ENCODE measurements at places on chromosomes 7 and 10.
A peak's percentile ranks its signal among the peaks of the same experiment; 100 is the strongest.

DNA sequence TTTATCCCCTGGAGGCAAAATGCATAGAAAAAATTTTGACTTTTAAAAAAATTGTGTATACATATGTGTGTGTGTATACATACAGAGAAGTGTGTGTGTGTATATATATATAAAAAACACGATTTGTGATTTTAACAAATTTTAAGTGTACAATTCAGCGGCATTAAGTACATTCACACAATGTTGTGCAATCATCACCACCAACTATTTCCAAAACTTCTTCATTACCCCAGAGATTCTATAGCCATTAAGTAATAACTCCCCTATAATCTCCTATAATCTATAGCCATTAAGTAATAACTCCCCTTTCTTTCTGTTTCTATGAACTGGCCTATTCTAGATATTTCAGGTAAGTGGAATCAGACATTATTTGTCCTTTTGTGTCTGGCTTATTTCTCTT is 20.7 kb upstream of the CAMK2B start:
- no peak for DNase-seq

DNA sequence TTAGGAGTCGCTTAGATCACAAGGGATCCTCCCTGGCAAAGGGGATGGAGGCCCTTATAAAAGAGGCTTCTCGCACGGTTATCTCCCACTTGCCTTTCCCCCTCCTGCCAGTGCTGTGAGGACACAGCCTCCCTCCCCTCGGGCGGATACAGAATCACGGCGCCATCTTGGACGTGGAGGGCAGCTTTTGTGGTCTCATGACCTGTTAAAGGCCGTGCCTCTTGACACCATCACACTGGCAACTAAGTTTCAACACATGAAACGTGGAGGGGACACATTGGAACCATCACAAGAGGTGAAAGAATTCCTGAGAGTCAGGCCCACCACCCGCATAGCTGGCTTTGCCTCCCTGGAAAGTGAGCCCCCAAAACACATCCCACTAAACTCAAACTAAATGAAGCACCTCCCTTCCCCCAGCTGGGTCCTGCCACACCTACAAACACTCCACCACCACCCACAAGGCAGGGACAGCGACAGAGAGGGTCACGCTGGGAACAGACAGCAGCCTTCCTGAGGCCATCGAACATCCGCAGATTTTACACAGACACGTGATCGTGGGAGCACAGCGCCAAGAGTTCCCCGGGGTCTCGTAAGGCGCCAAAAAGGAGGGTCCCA is 110.6 kb downstream of the TCERG1L start:
- no peak for DNase-seq

GRCh38 chr7:141674171-141674671 is 27.7 kb downstream of the DENND11 start:
- no peak for DNase-seq

DNA sequence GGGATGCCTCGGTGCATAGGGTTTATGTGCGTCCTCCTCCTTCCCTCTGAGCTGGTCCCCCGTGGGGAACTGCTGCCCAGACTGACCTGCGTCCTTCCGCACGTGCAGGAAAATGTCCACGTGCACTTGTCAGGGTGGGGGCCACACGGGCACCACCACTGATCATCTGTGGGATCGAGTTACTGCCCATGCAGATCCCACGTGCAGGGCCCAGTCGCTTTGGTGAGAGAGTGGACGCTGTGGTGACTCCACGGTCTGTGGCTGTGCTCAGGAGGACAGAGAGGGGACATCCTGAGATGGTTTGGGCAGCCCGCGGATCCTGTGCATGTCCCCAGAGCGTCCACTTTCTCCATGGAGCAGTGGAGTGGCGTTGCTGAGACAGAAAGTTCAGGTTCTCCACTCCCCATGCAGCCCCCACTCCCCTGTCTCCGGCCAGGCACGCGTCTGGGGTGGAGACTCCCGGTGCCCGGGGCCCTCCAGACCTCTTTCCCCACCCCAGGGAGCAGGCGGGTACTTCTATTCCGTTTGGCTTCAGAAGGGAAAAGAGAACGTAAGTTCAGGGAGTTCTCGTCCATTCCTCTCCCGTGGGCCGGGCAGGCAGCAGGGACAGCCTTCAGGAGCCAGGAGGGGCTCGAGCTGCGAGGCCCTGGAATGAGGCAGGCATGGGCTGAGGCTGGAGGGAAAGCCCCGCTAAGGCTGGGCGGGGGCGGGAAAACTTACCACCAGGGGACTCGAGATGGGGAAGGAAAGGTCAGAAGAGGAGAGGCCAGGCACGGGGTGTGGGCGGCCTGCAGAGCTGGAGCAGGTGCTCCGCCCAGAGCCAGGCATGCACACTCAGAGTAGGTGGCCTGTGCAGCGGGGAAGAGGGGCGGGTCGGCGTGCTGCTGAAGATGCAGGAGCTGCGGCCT is 59.9 kb downstream of the EGFR start:
- no peak for DNase-seq

DNA sequence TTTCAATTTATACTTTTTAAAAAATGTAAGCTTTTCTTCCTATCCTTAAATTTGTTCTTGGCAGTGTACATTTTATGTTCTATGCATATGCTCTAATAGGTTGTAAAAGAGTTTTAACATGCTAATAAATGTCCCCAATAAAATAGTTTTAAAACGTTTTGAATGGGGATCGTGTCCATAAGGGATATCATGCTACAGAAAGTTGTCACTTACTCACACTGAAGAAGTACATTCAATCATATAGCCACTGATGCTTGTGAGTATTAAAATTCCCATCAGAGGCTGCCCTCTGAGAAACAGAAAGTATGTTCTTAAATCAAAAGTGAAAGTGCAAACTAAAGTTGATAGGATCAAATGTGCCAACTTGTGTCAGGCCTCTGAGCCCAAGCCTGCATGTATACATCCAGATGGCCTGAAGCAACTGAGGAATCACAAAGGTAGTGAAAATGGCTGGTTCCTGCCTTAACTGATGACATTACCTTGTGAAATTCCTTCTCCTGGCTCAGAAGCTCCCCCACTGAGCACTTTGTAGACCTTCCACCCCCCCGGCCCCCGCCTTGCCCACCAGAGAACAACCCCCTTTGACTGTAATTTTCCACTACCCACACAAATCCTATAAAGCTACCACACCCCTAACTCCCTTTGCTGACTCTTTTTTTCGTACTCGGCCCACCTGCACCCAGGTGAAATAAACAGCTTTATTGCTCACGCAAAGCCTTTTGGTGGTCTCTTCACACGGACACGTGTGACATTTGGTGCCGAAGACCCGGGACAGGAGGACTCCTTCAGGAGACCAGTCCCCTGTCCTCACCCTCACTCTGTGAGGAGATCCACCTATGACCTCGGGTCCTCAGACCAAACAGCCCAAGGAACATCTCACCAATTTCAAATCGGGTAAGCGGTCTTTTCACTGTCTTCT is 877 bp upstream of the NOD1 start:
- peak; percentile 76 for DNase-seq

- DNase-seq = no peak
Observed at GRCh38 chr7:124942399-124942798, 12.8 kb upstream of the POT1 start.

DNA sequence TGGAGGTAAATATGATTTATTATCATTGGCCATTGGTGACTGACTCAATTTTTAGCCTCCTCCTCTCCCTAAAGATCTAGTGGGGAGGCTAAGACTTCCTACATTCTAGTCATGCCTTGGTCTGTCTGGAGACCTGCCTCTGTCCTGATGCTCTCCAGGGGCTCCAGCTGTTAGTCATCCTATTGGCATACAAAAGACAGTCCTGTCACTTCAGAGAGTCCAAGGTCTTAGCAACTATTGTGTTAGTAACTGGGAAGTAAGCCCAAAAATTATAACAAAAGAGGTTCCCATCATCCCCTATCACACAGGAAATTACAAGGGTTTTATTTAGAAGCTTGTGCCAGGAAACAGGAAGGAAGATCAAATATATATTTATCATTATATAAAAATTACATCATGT is 400.6 kb upstream of the VSTM2A start:
- DNase-seq = no peak

DNA sequence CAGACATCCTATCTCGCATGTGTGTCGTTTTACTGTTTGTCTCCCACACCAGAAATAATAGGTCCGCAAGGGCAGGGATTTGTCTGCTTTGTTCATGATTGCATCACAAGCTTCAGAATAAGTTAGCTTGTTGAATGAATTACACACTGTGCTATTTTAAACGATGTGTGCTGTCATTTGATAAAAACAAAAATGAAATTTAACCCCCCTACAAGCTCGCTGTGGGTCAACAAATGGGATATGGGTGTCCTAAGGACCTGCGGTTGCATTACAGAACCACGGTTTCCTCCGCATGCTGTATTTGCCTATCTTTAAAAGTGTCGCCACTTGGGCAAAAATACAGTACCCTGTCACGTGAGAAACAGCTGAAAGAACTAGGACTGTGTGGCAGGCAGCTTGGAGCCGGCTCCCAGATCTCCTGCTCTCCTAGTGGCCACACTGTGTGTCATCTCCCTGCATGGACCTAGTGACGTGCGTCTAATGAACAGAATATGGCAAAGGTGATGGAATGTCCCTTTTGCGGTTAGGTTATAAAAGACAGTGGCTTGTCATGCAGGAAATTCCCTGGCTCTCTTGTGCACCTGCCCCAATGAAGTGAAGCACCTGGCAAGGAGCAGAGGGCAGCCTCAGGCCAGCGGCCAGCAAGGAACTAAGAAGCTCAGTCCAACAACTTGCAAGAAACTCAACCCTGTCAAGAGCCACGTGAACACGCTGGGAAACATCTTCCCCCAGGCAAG is 32.9 kb upstream of the CRYGN start:
- no peak for DNase-seq

GRCh38 chr10:100370714-100371481 is 23.9 kb downstream of the SCD start:
- peak; percentile 59 for DNase-seq

GRCh38 chr10:98135222-98135899 is 904 bp downstream of the R3HCC1L start:
- no peak for DNase-seq

- DNase-seq = no peak
Observed at GRCh38 chr7:151389768-151390597, 19.9 kb downstream of the WDR86 start.

GRCh38 chr7:150443793-150444540 is 6.5 kb upstream of the GIMAP8 start:
- DNase-seq = no peak

- no peak for DNase-seq
Observed at GRCh38 chr10:74137992-74138391, 12.6 kb downstream of the AP3M1 start.

DNA sequence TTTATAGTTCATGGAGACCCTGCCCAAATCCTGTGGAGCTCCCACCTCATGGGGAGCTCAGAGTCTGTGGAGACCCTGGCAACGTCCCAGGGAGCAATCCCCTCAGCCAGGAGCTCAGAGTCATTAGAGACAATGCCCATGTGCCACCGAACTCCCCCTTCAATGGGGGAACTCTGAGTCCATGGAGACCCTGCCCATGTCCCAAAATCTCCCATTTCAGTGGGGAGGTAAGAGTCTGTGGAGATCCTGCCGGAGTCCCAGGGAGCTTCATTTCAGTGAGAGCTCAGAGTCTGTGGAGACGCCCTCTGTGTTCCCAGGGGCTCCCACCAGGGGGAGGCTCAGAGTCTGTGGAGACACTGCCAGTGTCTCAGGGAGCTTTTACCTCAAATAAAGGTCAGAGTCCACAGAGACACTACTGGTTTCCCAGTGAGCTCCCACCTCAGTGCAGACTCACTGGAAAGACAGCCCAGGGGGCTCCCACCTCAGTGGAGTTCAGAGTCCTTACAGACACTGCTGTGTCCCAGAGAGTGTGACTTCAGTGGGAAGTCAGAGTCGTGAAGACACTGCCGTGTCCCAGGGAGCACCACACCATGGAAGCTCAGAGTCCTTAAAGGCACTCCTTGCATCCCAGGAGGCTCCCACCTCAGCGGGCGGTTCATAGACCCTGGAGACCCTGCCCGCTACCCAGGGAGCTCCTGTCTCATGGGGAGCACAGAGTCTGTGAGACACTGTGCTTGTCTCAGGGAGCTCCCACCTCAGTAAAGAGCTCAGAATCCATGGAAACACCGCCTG is 5.0 kb downstream of the MYO1G start:
- no peak for DNase-seq

DNA sequence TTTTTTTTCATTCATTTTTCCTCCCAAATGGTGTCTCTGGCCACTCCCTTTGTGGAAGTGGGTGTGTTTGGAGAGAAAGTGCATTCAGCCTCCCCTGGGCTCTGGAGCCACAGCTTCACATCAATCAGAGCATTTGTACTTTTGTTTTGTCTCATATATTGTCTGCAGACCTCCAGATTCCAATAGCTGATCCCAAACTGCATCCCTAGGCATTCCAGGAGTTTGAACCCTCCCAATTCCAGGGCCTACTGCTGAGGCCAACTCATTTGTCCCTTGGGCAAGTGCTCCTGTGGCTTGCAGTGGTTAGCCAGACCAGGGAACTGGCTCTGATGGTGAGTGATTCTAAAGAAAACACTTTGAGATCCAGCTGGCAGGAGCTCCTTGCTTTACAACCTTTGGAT is 163.3 kb downstream of the IPMK start:
- DNase-seq = no peak

DNA sequence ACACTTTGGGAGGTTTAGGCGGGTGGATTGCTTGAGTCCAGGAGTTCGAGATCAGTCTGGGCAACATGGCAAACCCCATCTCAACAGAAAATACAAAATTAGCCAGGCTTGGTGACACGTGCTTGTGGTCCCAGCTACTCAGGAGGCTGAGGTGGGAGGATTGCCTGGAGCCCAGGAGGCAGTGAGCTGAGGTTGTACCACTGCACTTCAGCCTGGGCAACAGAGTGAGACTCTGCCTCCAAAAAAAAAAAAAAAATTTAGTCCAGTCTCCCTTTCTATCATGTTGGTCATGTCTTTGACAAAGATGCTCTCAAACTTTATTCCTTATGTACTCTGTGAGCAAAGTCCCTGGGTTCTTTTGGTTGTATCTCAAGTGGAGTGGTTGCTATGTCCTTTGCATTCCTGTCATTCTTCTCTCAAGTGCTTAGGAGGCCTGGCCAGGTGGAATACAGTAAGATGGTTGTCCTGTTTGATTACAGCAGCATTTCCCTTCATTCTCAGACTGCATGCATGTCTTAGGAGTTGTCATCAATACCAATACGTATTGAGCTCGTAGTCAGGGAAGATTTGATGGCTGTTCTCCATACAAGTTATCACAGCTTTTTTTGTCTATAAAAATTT is 85.7 kb downstream of the MMRN2 start:
- no peak for DNase-seq

DNA sequence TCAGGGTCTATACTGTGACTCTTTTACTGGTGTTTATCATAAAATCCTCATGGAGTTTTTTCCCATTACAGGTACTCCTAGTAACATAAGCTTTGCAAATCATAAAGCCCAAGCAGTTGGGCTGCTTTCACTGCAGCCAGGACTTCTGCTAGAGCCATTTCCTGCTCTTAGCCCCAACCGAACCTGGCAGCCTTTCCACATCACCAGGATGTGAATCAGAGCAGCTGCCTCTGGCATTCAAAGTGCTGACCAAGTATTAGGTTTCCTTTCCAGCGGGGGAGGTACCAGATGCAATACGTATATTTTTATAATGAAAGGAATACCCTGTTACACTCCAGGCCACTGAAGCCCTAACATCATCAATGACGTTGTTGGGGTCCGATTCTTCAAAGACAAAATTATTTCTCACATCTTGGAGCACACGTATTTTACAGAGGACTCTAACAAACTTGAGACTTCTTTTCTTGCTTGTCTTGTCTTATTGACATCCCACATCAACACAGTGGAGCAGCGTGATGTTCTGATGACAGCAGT is 3.6 kb upstream of the HTR5A start:
- no peak for DNase-seq

- no peak for DNase-seq
Observed at GRCh38 chr10:29112827-29113615, 175.8 kb upstream of the LYZL1 start.

- no peak for DNase-seq
Observed at GRCh38 chr10:46299286-46299535, 12.4 kb downstream of the ANTXRL start.

All from bone marrow (tissue), 2 donors.